ENCODE measurements at places on chromosomes 5 and 9. TPM values are rescaled to one million over a fixed set of nuclear protein-coding genes. Genes with fewer than 3 reads are reported as not detected.
A peak's percentile ranks its signal among the peaks of the same experiment; 100 is the strongest.

- H3K4me3 ChIP-seq, result no peak overlapping the region
- DNase-seq, result peak; percentile 20
- H3K27ac ChIP-seq, result no peak overlapping the region
- no peaks in the 10 kb centered on the region for H3K27me3 ChIP-seq
- no peaks in the 10 kb centered on the region for H3K4me1 ChIP-seq
Measured at GRCh38 chr5:27682600-27682999, 644.2 kb upstream of the CDH9 start.

- no peaks in the 10 kb centered on the region for H3K27me3 ChIP-seq
- no peak overlapping the region for H3K27ac ChIP-seq
- H3K36me3 ChIP-seq, result no peaks in the 10 kb centered on the region
Measured at GRCh38 chr9:95791695-95792094, 83.8 kb upstream of the ERCC6L2 start.

DNA sequence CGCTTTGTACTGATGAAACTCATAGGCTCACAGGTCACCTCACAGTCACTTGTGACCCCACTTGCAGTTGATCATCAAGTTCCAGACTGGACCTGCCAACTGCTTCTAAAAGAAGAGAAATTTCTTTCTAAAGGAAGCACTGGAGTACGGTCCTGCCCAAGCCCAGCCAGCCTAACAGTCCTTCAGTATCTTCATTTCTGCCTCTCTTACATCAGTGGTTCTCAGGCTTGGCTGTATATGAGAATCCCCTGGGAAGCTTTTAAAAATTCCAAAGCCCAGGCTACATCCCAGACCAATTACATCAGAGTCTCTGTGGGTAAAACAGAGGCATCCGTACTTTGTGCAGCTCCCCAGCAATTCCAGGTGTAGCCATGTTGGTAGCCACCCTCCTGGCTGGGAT is 282.1 kb downstream of the NFIB start:
- no peaks in the 10 kb centered on the region for H3K27me3 ChIP-seq
- no peak overlapping the region for H3K4me3 ChIP-seq

KCNMB1 gene
- not detected for total RNA-seq

- peak; percentile 1 for DNase-seq
- no peaks in the 10 kb centered on the region for H3K36me3 ChIP-seq
- H3K27me3 ChIP-seq, result no peaks in the 10 kb centered on the region
- no peaks in the 10 kb centered on the region for H3K4me1 ChIP-seq
- H3K27ac ChIP-seq, result no peak overlapping the region
Measured at GRCh38 chr5:11619339-11620024, 284.8 kb downstream of the CTNND2 start.

GRCh38 chr5:139207297-139208000 is 9.3 kb upstream of the SIL1 start:
- DNase-seq, result no peak
- H3K27ac ChIP-seq, result no peak overlapping the region
- no peaks in the 10 kb centered on the region for H3K27me3 ChIP-seq
- H3K4me1 ChIP-seq, result no peaks in the 10 kb centered on the region
- H3K4me3 ChIP-seq, result no peak overlapping the region

FAM163B gene
- not detected for total RNA-seq

DNA sequence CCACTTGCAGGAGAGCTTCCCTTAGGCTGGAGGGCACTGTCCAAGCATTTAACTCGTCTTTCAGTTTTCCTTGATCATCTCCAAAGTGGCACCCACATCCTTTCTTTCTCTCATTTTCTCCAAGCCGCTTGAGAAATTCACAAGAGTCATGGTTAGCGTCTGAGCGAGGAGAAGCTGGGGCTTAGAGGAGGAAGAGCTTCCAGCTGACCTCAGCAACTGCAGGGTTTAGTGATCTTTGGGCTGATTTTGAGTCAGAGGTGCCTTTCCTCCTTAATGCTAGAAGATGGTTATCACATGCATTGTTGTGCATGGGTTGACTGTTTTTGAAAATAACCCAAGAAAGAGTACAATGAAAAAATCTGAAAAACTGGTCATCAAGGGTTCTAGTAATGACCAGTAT is 134.7 kb downstream of the GADD45G start:
- H3K27me3 ChIP-seq, result no peaks in the 10 kb centered on the region
- DNase-seq, result no peak
- H3K36me3 ChIP-seq, result no peaks in the 10 kb centered on the region
- H3K4me1 ChIP-seq, result no peaks in the 10 kb centered on the region

DNA sequence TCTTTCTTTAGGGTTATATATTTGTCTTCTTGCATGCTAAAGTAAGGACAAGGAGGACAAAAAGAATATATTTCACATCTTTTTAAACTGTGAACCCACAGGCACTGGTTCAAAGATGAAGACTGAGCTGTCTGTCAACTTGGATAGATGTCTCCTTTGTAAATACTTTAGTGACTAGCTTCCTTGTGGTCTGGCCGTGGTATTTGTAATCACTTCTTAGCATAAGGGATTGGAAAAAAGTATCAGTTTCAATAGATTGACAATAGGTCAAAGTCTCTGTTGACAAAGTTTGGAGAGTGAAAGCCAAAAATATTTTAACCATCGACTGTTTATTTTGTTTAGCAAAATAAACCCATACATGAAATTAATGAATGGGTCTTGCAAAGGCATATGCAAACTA is 91.4 kb downstream of the TMEM167A start:
- H3K36me3 ChIP-seq, result no peaks in the 10 kb centered on the region
- peaks cover 12% of the 10 kb centered on the region for H3K4me1 ChIP-seq
- H3K27me3 ChIP-seq, result no peaks in the 10 kb centered on the region
- no peak overlapping the region for H3K27ac ChIP-seq
- no peak for DNase-seq

GRCh38 chr5:108523360-108523759 is 141.5 kb upstream of the FBXL17 start:
- no peak overlapping the region for H3K4me3 ChIP-seq
- H3K36me3 ChIP-seq, result no peaks in the 10 kb centered on the region
- no peaks in the 10 kb centered on the region for H3K27me3 ChIP-seq
- H3K4me1 ChIP-seq, result peaks cover 11% of the 10 kb centered on the region
- no peak for DNase-seq

BAG1 gene
- total RNA-seq, result 52.7 TPM

GRCh38 chr9:112601636-112602035 is 115.0 kb downstream of the KIAA1958 start:
- no peaks in the 10 kb centered on the region for H3K36me3 ChIP-seq
- no peak overlapping the region for H3K4me3 ChIP-seq
- H3K27ac ChIP-seq, result no peak overlapping the region
- DNase-seq, result no peak
- H3K4me1 ChIP-seq, result peaks cover 27% of the 10 kb centered on the region

- DNase-seq, result no peak
- H3K27me3 ChIP-seq, result no peaks in the 10 kb centered on the region
- H3K4me3 ChIP-seq, result no peak overlapping the region
- no peaks in the 10 kb centered on the region for H3K36me3 ChIP-seq
- H3K4me1 ChIP-seq, result no peaks in the 10 kb centered on the region
Measured at GRCh38 chr9:107566611-107567061, 77.1 kb upstream of the KLF4 start.

- H3K36me3 ChIP-seq, result no peaks in the 10 kb centered on the region
- H3K4me3 ChIP-seq, result peak within 1 kb of the TSS; percentile 98
- no peaks in the 10 kb centered on the region for H3K27me3 ChIP-seq
- peak; percentile 77 for DNase-seq
- peaks cover 20% of the 10 kb centered on the region for H3K4me1 ChIP-seq
Measured at GRCh38 chr9:86098824-86099700, at the start of gene GOLM1. Gene GOLM1 (minus strand): TSS chr9:86099558. CDS start chr9:86079320, 20,238 bp downstream.

GRCh38 chr9:131589993-131590392 is 44.7 kb downstream of the PRRT1B start:
- H3K27me3 ChIP-seq, result no peaks in the 10 kb centered on the region
- no peak for DNase-seq
- no peak overlapping the region for H3K4me3 ChIP-seq
- H3K4me1 ChIP-seq, result no peaks in the 10 kb centered on the region

- no peaks in the 10 kb centered on the region for H3K36me3 ChIP-seq
- no peak overlapping the region for H3K27ac ChIP-seq
- H3K4me1 ChIP-seq, result no peaks in the 10 kb centered on the region
- no peak for DNase-seq
Measured at GRCh38 chr5:172659570-172659908, 18.5 kb downstream of the NEURL1B start.

DNA sequence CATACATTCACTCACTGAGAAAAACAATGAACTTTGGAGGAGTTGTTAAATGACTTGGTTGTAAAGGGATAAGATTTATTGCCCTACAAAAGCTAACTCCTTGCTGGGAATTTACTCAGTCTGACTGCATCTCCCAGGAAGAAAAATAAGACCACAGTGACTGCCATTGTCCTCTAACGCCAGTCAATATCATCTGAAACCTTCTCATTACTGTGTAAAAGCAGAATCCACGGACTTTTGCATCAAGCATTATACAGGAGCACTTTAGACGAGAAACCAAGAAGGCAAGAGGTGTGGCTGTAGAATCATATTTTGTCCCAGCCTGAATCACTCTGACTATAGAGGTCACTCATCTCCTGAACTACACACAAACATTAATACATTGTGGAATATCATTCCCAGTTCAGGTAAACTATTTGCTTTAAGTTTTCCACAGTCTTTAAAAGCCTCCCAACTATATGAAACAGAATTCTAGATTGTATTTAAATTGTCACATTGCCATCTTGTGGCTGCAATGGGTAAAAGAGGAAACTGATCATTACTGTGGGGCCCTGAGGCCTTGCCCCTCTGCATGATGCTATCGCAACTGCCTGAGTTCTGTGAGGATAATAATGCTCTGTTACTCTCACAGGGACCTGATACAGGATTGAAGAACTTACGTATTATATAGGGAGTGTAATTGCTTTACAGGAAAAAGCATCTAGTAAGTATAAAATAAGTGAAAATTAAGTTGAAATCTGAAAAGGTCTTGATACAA is 142.9 kb downstream of the SLCO4C1 start:
- no peak overlapping the region for H3K27ac ChIP-seq
- no peaks in the 10 kb centered on the region for H3K4me1 ChIP-seq
- H3K27me3 ChIP-seq, result no peaks in the 10 kb centered on the region
- DNase-seq, result peak; percentile 43

- H3K4me1 ChIP-seq, result peaks cover 11% of the 10 kb centered on the region
- H3K27me3 ChIP-seq, result no peaks in the 10 kb centered on the region
- H3K4me3 ChIP-seq, result no peak overlapping the region
- no peak for DNase-seq
Measured at GRCh38 chr9:680106-680505, 161.4 kb upstream of the DMRT1 start.

DNA sequence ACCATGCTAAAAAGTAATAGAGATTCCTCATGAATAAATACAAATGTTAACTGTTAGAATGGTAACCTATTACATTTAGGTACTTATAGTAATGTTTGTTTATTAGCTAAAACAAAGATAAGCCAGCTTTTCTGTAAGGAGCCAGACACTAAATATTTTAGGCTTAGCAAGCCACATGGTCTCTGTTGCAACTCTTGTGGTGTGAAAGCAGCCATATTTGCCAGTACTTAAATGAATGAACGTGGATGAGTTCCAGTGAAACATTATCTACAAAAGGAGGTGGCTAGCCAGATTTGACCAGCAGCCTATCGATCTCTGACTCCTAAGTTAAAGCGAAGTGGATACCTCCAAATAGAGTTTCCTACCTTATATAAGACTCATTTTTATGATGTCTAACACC is 331.6 kb downstream of the CDH12 start:
- DNase-seq, result no peak
- H3K36me3 ChIP-seq, result no peaks in the 10 kb centered on the region
- H3K27ac ChIP-seq, result no peak overlapping the region
- no peak overlapping the region for H3K4me3 ChIP-seq
- H3K27me3 ChIP-seq, result no peaks in the 10 kb centered on the region

TAF11L9 gene
- not detected for total RNA-seq

DNA sequence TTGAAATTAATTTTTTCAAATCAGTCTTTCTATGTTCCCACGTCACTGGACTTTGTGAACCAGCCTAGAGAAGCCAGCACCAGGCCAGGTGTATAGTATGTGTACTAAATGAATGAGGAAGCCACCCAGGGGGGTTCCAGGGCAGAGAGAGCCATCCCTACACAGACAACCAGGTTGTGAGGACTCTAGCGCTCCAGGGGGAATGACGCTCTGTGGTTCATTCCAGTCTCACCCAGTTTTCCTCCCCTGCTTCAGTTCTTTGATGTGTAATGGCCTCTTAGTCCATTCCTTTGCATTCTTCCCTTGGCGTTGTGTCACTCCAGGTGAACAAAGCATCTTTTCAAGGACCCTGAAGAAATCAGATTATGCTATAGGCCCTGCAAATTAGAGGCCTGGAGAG is 330.6 kb downstream of the NSG2 start:
- no peaks in the 10 kb centered on the region for H3K4me1 ChIP-seq
- H3K4me3 ChIP-seq, result no peak overlapping the region
- H3K36me3 ChIP-seq, result no peaks in the 10 kb centered on the region
- no peak for DNase-seq

DNA sequence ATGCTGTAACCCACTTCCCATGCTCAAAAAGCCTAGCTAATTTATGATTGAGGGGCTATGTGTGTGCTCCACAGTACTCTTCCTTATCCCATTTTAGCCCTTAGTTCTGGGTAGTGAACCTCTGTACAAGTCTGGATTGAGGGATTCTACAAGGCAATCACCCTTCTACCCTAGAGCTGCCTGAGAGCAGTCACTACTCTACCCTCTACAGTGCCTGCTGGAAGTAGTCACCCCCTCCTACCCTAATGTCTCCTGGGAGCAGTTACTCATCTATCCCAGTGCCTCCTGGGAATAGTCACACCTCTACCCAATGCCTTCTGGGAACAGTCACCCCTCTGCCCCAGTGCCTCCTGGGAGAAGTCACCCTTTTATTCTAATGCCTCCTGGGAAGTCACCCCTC is 150.6 kb downstream of the ATP10B start:
- H3K4me3 ChIP-seq, result no peak overlapping the region
- no peaks in the 10 kb centered on the region for H3K36me3 ChIP-seq
- H3K27me3 ChIP-seq, result no peaks in the 10 kb centered on the region
- no peak for DNase-seq
- no peaks in the 10 kb centered on the region for H3K4me1 ChIP-seq
- no peak overlapping the region for H3K27ac ChIP-seq

TCF7 gene
- 2.4 TPM for total RNA-seq

Measured in A673 (cell line).